Cardiac muscle cell (in vitro differentiated cells and primary cell): ENCODE measurements at places on chromosomes 11 and 22. TPM values are rescaled to one million over a fixed set of nuclear protein-coding genes. Genes with fewer than 3 reads are reported as not detected.

MAPK8IP2 gene
- 1.7 and 2.4 TPM in 2 replicates for total RNA-seq

SAAL1 gene
- 11.3 and 15.1 TPM in 2 replicates for total RNA-seq

ZC3H12C gene
- total RNA-seq: 7.0 and 7.1 TPM in 2 replicates

FOLR1 gene
- total RNA-seq: 0.88 and 1.8 TPM in 2 replicates

RIMBP3B gene
- 1.7 and 1.9 TPM in 2 replicates for total RNA-seq

BIK gene
- total RNA-seq: 21.0 and 41.7 TPM in 2 replicates

RTN4R gene
- 5.3 and 9.8 TPM in 2 replicates for total RNA-seq

TRIM49D1 gene
- not detected in 2 replicates for total RNA-seq
